Activated CD4-positive, alpha-beta T cell treated with anti-CD3 and anti-CD28 coated beads for 36 hours (primary cell): ENCODE measurements at places on chromosomes 4 and X. TPM values are rescaled to one million over a fixed set of nuclear protein-coding genes. Genes with fewer than 3 reads are reported as not detected.

DNA sequence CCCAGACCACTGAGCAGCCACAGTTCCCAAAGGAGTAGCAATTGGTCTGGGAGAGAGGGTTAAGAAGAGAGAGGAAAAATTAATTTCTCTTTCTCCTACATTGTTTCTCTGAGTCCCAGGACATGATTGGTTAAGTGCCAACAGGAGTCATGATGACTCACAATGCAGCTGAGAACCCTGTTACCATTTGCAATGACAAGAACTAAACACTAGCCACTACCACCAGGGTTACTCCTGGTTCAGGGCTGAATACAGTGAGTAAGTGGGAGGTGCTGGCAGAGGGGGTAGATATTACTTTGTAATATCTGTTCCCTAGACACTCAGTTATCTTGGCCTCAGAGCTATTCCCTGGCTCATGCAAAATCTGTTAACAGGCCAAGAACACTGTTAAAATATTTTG is 18.0 kb downstream of the ETDC start:
- H3K4me3 ChIP-seq = no peak overlapping the region
- DNase-seq = no peak
- peaks cover 6% of the 10 kb centered on the region for H3K4me1 ChIP-seq
- peaks cover 48% of the 10 kb centered on the region for H3K36me3 ChIP-seq
- no peaks in the 10 kb centered on the region for H3K27me3 ChIP-seq

The ADRA2C gene
- total RNA-seq = not detected

The FGFBP1 gene
- not detected for total RNA-seq

GRCh38 chr4:165133150-165133549 is 20.5 kb upstream of the TMEM192 start:
- H3K4me1 ChIP-seq = peaks cover 3% of the 10 kb centered on the region
- no peak overlapping the region for H3K27ac ChIP-seq
- no peak for DNase-seq
- no peaks in the 10 kb centered on the region for H3K36me3 ChIP-seq

The STOX2 gene
- not detected for total RNA-seq

DNA sequence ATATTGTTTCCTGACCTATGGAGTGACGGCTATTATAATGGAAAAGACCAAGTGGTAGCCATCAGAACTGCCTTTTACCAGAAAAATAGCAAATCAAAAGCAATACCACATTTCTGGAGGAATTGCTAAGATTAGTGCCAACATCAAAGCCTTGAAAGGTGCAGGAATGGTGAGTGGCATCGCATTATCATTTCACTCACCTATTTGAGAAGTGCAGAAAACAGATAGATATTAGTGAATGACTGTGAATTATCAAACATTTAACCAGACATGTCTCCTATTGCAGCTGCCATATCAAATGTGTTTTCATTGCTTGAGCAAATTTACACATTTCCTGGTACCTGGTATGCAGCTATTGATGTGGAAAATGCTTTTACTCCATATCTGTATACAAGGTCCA is 1638.1 kb upstream of the PABPC4L start:
- no peak for DNase-seq
- H3K27ac ChIP-seq = no peak overlapping the region
- no peaks in the 10 kb centered on the region for H3K27me3 ChIP-seq

The NPNT gene
- total RNA-seq = not detected

- H3K27me3 ChIP-seq = no peaks in the 10 kb centered on the region
- DNase-seq = no peak
- no peaks in the 10 kb centered on the region for H3K36me3 ChIP-seq
- no peaks in the 10 kb centered on the region for H3K4me1 ChIP-seq
- H3K27ac ChIP-seq = no peak overlapping the region
Measured at GRCh38 chr4:110994781-110995180, 371.9 kb upstream of the PITX2 start.

DNA sequence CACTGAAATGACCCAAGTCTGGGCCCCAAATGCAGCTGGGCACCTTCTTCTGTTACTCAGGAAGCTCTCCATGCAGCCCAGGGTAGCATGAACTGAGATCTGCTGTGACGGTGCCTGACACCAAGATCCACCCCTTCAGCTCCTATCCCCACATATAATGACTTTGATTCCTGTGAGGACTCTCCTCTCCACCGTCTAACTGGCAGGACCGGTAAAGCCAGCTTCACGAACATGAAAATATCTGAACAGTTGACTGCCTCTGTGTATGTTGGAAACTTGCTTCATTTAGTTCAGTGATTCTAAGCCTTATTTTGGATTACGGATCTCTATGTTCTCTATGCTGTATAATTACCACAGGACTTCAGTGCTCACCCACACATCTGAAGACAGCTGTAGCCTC is 115.5 kb upstream of the TMEM150C start:
- no peak for DNase-seq
- H3K27ac ChIP-seq = no peak overlapping the region
- H3K4me3 ChIP-seq = no peak overlapping the region
- H3K27me3 ChIP-seq = peaks cover 3% of the 10 kb centered on the region

GRCh38 chr4:173652283-173652931 is 122.4 kb upstream of the HAND2 start:
- no peak overlapping the region for H3K27ac ChIP-seq
- no peak for DNase-seq
- no peaks in the 10 kb centered on the region for H3K4me1 ChIP-seq
- no peaks in the 10 kb centered on the region for H3K36me3 ChIP-seq
- H3K4me3 ChIP-seq = no peak overlapping the region

GRCh38 chr4:148061141-148061481 is 329.2 kb downstream of the ARHGAP10 start:
- H3K4me1 ChIP-seq = peaks cover 50% of the 10 kb centered on the region
- peaks cover 6% of the 10 kb centered on the region for H3K36me3 ChIP-seq
- H3K27ac ChIP-seq = peak overlapping the region; percentile 95
- peak overlapping the region; percentile 74 for H3K4me3 ChIP-seq
- no peak for DNase-seq

The ARHGEF38 gene
- total RNA-seq = not detected

DNA sequence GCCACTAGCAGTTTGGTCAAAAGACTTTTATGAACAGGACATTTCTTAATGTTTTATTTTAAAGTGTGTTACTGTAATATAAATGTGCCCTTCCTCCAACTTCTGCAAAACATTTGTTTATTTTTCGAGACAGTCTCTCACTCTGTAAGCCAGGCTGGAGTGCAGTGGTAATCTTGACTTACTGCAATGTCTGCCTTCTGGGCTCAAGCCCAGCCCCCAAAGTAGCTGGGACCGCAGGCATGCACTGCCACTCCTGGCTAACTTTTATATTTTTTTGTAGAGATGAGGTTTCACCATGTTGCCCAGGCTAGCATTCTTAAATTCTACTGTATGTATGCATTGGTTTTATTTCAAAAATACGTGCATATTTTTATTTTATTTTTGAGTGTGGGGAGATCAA is 1201.9 kb downstream of the STIM2 start:
- no peaks in the 10 kb centered on the region for H3K36me3 ChIP-seq
- H3K27ac ChIP-seq = no peak overlapping the region
- H3K27me3 ChIP-seq = no peaks in the 10 kb centered on the region
- no peak overlapping the region for H3K4me3 ChIP-seq
- H3K4me1 ChIP-seq = no peaks in the 10 kb centered on the region

- H3K27ac ChIP-seq = no peak overlapping the region
- H3K27me3 ChIP-seq = peaks cover 13% of the 10 kb centered on the region
- H3K4me3 ChIP-seq = no peak overlapping the region
- no peaks in the 10 kb centered on the region for H3K36me3 ChIP-seq
Measured at GRCh38 chrX:100615005-100615404, 21.6 kb downstream of the TSPAN6 start.

The COX7B2 gene
- total RNA-seq = not detected

DNA sequence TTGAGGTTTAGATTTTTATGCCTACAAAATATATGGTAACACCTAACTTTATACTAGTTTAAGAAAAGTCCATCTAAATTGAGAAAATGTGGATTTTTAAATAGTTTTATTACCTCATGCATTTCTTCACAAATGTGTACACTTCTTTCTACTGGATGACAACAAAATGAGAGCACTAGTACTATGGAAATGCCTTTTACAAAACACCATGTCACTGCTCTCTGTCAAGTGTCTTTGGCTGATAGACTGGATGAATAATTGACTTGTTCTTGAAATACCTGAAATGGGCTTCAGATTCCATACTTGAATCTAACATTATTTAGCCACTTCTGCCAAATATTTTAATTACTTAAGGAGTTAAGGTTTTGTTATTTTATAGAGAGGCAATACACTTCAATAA is 49.5 kb downstream of the AMELX start:
- peaks cover 2% of the 10 kb centered on the region for H3K4me1 ChIP-seq
- DNase-seq = no peak
- H3K4me3 ChIP-seq = no peak overlapping the region
- H3K36me3 ChIP-seq = no peaks in the 10 kb centered on the region

GRCh38 chrX:151488677-151489076 is 74.8 kb upstream of the PASD1 start:
- H3K4me1 ChIP-seq = peaks cover 3% of the 10 kb centered on the region
- no peak overlapping the region for H3K4me3 ChIP-seq
- no peaks in the 10 kb centered on the region for H3K27me3 ChIP-seq

- H3K27me3 ChIP-seq = no peaks in the 10 kb centered on the region
- no peaks in the 10 kb centered on the region for H3K4me1 ChIP-seq
- no peak for DNase-seq
- no peak overlapping the region for H3K4me3 ChIP-seq
Measured at GRCh38 chr4:115110191-115111181, 2.9 kb downstream of the NDST4 start.

DNA sequence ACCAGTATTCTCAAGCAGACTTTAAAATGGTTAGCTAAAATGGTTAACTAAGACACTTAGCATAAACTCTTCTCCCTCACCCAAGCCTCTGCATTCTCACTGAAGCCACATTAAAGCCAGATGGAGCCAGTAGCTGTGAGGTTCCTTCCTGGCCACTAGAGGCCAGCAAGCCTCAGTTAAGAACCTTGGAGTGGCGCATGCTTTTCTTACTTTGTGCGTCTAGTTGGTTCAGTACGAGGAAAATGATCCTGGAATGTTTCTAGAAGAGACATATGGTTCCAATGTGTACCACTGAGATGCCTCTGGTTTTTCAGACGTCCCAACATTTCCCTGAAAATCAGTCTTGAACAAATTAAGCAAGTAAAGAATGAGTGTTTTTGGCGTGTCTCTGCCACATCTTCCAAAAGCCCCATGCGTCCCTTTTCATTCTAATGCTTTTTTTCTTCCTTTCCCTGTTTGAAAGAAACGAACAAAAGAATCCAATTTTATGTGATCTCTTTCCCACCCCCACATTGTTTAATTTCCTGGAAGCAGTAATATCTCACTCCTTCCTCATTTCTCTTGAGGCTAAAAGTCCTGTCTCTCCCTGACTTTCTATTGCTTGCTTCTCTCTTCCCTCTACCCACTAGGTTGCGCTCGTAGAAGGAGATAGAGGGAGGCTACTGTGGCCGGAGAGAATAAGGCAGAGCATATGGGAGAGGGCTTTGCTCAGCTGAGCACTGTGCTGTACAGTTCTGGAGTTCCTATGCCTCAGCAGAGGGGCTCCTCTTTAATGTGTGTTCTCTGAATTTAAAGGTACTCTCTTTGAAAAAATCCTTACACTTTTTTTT is 82.9 kb upstream of the TAB3 start:
- H3K27ac ChIP-seq = no peak overlapping the region
- H3K27me3 ChIP-seq = peaks cover 4% of the 10 kb centered on the region
- H3K4me1 ChIP-seq = peaks cover 14% of the 10 kb centered on the region
- peak overlapping the region; percentile 57 for H3K4me3 ChIP-seq

GRCh38 chr4:14701389-14701788 is 300.9 kb upstream of the CPEB2 start:
- no peak overlapping the region for H3K27ac ChIP-seq
- H3K4me1 ChIP-seq = peaks cover 10% of the 10 kb centered on the region
- H3K36me3 ChIP-seq = no peaks in the 10 kb centered on the region
- peaks cover 14% of the 10 kb centered on the region for H3K27me3 ChIP-seq
- no peak overlapping the region for H3K4me3 ChIP-seq
- DNase-seq = no peak

The COX18 gene
- total RNA-seq = 17.9 TPM

DNA sequence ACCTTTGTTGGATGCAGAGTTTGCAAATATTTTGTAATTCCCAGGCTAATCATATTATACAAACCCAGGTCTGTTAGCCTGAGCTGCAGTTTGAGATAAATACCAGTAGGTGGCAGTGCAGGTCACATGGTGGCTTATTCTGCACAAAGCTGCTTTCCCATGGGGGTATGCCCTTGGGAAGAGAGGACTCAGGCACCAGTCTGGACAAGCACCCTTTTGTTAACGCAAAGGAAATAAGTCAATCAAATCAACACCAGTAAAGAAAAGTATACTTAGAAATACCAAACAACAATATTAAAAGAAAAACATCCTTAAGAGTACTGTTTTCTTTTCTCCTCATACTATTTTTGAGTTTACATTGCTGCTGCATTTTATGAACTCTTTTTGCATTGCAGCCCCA is 389.0 kb upstream of the ZFP42 start:
- peak; percentile 21 for DNase-seq
- H3K36me3 ChIP-seq = no peaks in the 10 kb centered on the region
- no peaks in the 10 kb centered on the region for H3K27me3 ChIP-seq
- H3K4me3 ChIP-seq = no peak overlapping the region

DNA sequence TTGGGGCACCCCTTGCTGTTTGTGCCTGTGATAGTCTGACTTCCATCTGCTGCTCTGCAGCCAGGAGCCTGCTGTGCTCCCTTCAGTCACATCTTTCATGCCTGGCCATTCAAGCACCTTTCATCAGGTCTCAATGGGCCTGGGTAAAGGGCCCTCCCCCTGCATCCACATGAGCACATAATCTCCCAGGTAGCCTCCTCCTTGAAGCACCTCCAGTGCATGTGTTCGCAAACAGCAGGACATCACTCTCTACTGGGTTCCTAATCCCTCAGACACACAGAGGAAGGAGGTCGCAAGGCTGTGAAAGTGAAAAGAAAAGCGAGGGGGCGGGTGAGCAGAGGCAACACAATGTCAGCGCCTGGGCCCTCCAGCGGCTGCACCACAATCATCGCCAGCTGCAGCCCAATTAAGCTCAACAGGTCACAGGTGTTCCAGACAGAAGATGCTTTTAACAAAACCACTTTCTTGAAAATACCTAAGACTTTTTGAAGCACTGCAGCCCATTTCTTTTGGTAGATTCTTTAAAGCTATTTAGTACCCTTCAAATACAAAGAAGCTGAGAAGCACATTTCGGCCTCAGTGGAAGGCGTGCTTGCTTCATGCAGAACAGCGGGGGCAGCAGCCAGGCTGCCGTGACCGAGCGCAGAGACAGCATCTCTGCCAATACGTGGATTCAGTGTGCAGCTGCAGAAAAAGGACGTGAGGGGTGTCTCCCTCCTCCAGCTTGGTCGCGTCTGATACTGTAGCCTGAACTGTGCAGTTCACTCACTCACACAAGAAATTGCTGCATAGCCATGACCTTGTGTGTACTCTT is 92.2 kb upstream of the SPRY1 start:
- peaks cover 28% of the 10 kb centered on the region for H3K36me3 ChIP-seq
- H3K27me3 ChIP-seq = no peaks in the 10 kb centered on the region
- DNase-seq = peak; percentile 49
- H3K4me1 ChIP-seq = peaks cover 6% of the 10 kb centered on the region
- H3K27ac ChIP-seq = no peak overlapping the region
- H3K4me3 ChIP-seq = no peak overlapping the region

The KIAA1210 gene
- not detected for total RNA-seq

The CLIC2 gene
- 0.88 TPM for total RNA-seq

- H3K4me1 ChIP-seq = no peaks in the 10 kb centered on the region
- no peak overlapping the region for H3K27ac ChIP-seq
- H3K4me3 ChIP-seq = no peak overlapping the region
- H3K36me3 ChIP-seq = no peaks in the 10 kb centered on the region
Measured at GRCh38 chr4:57371671-57372070, 261.5 kb upstream of the IGFBP7 start.

GRCh38 chr4:89514811-89515210 is 207.2 kb upstream of the GPRIN3 start:
- peaks cover 7% of the 10 kb centered on the region for H3K4me1 ChIP-seq
- no peak overlapping the region for H3K27ac ChIP-seq
- no peak overlapping the region for H3K4me3 ChIP-seq
- DNase-seq = no peak

The FRG2 gene
- total RNA-seq = not detected

The ZNF595 gene
- 17.1 TPM for total RNA-seq
